ENCODE measurements at places on chromosomes 7 and 10.

DNA sequence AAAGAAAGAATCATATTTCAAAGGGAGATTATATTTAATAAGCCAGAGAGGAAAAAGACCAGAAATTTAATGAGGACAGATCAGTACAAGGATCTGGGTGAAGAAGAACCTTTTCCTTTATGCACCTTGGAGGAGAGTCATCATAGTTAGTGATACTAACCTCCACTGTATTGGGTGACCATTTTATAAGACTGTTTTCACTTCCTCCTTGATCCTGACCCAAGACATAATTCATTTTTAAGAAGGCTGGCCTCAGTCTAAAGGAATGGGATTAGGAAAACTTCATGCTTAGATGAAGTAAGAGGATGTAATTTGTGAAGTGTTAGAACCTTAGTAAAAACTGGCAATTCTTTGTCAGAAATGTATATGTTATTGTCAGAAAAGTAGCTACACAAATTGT is 68.6 kb downstream of the ADAM22 start:
- DNase-seq = no peak

- no peak for DNase-seq
Measured at GRCh38 chr7:83559887-83560286, 89.1 kb downstream of the SEMA3E start.

DNA sequence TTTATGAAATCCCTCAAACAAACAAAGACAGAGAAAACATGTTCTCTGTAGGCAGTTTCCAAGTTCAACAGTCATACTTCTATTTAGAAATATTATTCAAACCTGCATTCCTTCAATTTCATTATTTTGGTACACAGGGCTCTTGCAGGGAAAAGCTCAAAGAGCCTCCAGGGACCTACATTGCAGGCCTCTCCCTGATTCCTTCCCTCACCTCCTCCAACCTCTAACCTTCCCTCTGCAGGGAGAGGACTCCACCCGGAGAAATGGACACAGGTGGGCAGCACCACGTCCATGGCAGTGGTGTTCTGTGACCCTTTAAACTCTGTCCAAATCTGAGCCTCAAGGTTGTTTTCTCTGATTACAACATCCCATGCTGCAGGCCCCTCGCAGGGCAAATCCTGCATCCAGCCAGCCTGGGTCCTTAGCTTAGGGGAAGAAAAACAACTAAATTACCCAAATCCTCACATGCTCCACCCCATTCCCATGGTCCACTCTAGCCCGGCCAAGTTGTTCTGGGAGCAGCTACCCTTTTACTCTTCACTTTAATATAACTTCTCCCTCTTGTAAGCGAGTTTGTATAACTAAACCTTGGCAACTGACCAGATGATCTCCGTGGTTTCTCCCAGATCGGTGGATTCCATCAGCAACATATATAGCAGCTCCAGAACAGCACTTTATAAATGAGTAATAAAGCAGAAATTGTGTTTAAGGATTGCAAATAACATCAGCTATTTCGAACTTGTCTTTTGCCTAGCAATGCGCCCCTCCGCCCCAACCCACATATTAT is 129.8 kb downstream of the CUBN start:
- DNase-seq = no peak

DNA sequence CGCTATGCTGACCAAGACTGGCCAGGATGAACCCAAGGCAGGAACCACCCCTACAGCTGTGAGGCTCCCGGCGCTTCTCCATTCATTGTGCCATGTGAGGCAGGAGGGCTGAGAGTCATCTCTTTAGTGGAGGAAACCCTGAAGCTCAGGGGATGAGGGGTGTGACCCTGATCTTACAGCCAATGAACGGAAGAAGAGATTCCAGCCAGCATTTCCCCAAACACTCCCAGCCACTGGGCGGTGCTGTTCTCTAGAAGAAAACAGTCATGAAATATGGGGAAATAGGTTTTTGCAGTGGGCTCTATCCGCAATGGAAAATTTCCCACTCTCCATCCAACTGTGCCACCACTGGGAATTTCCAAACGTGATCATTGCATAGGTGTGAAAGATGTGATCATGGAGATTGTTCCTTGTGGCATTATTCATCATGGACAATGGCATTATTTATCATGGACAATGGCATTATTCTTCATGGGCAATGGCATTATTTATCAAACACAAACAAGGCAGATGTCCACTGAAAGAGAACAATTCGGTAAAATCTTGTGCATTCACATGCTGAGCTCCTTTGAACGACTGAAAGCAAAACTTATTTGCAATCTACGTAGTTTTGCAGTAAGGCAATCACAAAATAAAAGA is 14.0 kb upstream of the SLC18A2 start:
- no peak for DNase-seq

GRCh38 chr10:4234661-4235060 is 449.7 kb upstream of the KLF6 start:
- DNase-seq = peak; percentile 29

DNA sequence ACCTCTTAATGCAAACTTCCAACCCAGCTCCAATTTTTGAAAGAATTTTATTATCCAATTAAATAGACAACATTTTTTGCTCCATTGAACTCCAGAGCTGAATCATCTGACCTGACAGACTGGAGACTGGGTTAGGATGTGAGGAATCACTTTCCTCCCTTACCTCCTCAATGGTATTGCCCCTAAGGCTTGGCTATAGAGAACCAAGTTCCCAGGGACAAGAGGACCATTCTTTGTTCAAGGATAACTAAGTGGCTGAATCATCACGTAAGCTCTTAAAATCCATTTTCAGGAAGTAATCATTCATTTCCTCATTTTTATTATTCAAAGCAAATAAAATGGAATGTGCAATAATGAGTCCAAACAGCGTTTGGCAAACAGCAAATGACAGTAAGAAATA is 335.1 kb downstream of the GATA3 start:
- DNase-seq = no peak

DNA sequence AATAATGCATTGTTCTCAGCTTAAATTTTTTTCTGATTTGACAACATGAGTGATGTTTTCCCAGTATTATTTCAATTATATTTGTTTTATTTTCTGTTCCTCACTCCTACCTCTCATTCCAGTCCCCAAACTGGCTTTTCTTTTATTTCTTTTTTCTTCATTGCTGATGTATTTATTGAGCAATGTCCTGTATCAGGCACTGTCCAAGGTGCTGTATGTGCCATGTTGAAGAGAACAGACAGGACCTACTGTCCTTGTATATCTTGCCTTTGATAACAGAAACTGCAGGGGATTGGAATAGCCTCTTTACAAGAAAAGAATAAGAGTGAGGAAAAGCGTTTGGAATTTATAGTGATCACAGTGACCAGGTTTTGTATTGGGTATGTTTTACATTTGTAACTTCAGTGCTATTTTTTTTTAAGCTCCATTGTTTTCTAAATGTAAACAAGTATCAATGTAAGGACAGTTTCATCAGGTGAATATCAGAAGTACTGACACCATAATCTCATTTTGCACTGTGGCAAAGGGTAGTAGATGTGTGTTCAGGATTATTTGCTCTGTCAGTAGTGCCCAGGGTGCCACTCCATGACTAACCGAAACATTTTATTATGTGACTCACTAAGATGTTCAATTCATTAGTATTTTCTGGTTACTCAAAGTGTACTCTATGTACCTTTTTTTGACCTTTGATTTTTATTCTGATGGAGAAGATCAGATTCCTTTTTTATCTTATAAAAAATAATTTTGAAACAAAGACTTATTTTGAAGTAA is 15.6 kb upstream of the CLDN12 start:
- DNase-seq = no peak

DNA sequence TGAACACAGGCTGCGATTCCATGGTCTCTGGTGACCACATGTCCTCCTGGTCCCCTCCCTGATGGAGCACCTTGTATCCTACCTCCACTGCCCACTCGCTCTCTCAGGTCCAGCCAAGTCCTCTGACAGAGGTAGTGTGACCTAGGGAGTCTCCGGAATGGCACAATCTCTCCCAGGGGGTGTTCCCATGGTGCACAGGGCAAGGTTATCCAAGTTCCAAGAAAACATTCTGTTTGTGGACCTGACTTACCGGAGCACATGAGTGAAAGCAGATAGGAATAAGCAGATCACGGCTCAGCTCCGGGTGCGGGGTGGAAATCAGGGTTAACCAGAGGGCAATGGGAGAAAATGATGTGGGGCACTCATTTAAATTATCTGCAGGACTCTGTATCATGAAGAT is 45.8 kb upstream of the INSIG1 start:
- no peak for DNase-seq

DNA sequence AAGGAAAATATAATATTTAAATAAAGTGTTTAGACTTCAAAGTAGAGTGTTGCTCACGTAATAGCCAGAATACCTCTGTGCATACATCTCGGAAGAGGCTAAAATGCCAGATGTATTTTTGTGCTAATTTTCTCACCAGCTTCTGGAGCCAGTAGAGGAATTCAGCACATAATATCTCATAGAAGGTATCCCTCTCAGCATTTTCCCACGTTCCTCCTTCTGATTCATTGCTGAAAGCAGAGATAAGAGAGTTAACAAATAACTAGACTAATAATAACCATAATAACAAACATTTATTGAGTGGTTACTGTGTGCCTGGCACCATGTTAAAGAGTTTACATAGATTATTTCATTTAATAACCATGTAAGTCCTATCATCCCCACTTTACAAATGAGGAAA is 123.6 kb downstream of the VTI1A start:
- no peak for DNase-seq
